D341Med (cell line): ENCODE measurements at places on chromosomes 4 and X.

DNA sequence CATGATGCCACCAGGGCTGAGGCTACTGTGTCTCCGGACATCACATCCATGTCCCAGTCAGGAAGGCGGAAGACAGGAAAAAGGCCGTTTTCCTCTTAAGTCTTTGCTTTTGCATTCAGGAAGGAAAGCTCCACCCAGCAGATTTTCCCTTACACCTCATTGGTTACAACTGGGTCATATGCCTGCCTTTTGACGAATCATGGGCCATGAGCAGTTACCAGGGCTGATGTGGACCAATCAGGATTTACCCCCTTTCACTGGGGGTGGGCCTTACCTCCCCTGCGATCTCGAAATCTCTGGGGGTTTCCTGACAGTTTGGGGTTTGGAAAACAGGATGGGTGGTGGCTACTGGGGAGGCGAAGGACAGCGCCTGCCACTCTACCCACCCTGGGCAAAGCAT, 52.5 kb upstream of the GRPEL1 start:
- no peak for DNase-seq

GRCh38 chrX:30690330-30690729, 37.1 kb downstream of the GK start:
- DNase-seq, result no peak

DNA sequence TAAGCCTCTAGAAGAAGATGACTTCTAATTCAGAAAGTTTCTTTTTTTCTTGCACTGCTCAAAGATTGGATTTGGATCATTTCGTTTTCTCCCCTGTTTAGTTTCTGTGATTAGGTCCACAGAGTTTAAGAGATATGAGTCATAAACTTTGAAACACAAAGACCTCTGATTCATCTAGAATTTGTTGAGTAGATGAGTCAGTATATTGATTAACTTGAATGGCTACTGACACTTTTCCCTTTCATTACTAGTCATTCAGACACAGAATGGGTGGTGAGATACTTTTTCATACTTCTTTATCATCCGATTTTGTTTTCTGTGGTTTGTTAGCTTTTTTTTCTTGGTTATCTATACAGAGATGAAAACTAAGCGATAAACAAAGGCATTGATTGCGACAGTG, 34.1 kb upstream of the AFF2 start:
- DNase-seq, result no peak

DNA sequence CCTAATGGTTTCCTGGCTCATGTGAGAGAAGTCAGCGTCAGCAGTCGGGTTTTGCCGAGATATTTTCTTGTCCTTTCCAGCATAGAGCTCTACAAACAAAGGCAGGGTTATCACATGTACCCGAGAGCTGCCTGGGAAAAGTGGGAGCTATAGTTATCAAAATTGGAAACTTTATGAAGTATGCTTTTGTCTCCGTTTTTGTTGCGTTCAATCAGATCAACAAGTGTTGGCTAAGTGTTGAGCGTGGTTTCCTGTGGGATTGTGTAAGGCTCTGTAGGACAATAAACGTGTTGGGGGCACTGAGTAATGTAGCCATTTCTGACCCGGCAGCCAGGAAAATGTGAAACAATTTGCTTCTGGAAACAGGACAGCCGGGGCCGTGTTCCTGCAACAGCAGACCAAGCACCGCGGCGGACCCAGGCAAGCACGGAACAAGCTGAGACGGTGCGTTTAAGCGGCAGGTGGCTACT, at the start of gene BMX:
BMX (plus strand) TSS at position 311 of the 470 bp plus-strand sequence. CDS start 7,547 bp downstream, outside the sequence.
- DNase-seq, result no peak

DNA sequence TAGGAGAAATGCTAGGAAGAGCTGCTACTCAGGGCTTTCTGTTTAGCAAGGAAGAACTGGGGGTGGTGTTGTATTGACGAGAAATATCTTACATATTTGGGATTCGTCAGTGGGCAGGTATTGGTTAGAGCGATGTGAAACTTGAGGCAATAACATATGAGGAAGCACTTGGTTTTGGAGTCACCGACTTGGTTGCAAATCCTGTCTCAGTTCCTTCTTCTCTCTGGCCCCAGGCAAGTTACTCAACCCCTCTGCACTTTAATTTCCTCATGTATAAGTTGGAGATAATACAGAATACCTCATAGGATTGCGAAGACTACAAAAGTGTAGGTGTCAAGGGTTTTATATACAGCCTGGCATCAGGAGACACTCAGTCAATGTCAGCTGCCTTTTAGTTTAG, 34.1 kb downstream of the GPAT3 start:
- no peak for DNase-seq

- DNase-seq, result no peak
These were observed 7.2 kb downstream of the IL15 start for GRCh38 chr4:141643557-141643956.

- DNase-seq, result no peak
These were observed 17.6 kb downstream of the APBB2 start for GRCh38 chr4:41196633-41197332.

- no peak for DNase-seq
These were observed 46.7 kb downstream of the LARP1B start for GRCh38 chr4:128107766-128108165.

DNA sequence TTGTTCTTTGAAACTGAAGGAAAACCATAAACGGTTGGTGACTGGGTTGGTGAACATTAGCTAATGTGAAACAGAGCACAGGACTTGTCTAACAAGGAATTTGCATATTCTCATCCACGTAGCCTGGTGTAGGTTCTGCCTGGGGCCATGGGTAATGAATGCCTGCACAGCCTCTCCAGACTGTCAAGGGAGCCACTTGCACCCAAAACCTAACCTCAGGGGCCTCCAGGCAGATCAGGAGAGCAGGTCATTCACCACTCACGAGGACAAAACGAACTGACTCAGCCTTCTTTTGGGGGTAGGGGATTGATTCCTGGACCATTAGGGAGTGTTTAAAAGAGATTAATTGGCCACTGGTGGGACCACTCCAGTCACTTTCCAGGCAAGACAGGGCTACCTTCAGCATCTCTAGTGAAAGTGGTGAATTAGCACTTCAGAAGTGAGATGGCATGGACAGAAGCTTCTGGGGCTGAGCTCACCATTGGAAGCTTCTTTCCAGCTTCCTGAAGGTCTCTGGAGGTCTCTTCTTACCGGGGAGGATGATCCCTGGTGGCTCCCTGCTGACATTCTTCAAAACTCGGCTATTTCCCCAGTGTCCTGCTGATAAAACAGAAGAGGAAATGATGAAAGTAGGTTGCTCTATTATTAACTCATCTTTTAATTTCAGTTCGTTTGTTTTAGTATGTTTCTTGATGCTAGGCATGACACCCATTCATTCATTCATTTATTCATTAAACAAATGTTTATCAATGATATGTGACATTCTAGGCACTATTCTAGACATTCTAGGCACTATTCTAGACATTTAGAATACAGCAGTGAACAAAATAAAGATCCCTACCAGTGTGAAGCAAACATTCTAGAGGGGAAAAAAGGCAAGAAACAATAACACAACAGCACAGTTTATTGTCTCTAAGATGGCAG, 104.5 kb upstream of the LNX1 start:
- DNase-seq, result no peak

GRCh38 chrX:101485212-101485949, at the start of gene ARMCX4:
TSS of gene ARMCX4 (plus strand) at chrX:101485456. CDS start at chrX:101488590, 3,134 bp downstream.
- DNase-seq, result no peak

GRCh38 chr4:59455751-59456150, 1744.4 kb upstream of the ADGRL3 start:
- DNase-seq, result no peak

DNA sequence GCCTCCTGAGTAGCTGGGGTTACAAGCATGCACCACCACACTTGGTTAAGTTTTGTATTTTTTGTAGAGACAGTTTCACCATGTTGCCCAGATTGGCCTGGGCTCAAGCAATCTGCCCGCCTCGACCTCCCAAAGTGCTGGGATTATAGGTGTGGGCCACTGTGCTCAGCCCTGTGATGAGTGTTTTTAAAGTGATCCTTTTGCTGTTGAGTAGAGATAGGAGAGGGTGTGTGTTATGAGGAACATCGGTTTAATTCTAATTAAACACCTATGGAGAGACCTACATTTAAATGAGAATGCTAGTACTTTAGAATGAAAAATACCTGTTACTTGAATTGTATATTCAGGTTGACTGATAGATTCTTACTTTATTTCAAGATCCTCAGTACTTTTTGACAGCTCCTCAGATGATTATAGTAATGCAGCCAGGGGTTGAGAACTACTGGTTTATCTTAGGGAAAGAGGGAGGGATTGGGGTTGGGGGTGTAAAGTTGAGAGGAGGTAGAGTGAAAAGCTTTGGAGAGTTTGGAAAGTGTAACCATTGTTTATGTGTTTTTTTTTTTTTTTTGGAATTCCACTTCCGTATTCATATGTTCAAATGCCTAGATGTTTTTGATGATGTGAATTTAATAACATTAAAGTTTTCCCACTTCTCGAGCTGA, 36.8 kb upstream of the DCK start:
- no peak for DNase-seq

- no peak for DNase-seq
These were observed 89.0 kb upstream of the BANK1 start for GRCh38 chr4:101701551-101701950.
